ENCODE measurements at places on chromosomes 1 and 21. TPM values are rescaled to one million over a fixed set of nuclear protein-coding genes. Genes with fewer than 3 reads are reported as not detected.

GRCh38 chr1:113429461-113430153, 39.3 kb downstream of the MAGI3 start:
- DNase-seq: no peak

DNA sequence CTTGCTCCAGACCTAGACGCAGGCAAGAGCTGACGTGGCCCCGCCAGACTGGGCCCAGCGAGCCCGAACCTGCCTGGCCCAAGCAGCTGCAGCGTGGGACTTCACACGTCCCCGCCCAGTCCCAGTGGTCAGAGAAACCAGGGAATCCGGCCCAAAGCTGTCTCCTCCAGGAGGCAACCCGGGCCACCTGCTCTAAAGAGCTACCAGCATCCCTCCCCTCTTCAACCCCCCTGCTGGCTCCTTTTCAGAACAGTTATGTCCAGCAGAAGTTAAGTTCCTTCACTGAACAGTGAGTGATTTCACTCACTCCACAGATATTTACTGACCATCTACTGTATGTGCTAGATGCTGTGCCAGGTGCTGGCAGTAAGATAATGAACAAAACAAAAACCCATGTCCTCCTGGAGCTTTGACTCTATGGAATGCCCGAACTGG, 2.1 kb upstream of the EFNA1 start:
- no peak for DNase-seq

DNA sequence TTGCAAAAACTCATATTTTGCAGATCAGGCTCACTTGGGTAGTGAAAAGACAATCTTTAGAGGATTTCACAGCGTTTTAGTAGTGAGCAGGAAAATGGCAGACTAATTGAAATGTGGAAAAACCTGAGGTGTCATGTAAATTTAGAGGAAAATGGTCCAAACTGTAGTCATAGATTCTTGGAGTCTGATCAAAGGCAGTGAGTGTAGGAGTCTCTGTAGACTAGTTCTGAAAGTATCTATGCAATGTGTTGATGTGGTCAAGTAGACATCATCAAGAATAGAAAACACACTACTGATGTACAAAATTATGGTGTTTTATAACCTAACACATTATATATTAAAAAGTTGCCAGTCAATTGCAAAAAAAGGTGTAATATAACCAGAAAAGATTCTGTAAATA, 143.2 kb upstream of the C1orf105 start:
- DNase-seq: no peak

GRCh38 chr1:1440262-1441001, 4.9 kb downstream of the VWA1 start:
- DNase-seq: no peak

- no peak for DNase-seq
These were observed 18.1 kb downstream of the SAMSN1 start for GRCh38 chr21:14527696-14528652.

- no peak for DNase-seq
These were observed 145.8 kb upstream of the WNT4 start for GRCh38 chr1:22288593-22289241.

GRCh38 chr1:43439781-43440180, 13.9 kb downstream of the HYI start:
- DNase-seq: peak; percentile 11

DNA sequence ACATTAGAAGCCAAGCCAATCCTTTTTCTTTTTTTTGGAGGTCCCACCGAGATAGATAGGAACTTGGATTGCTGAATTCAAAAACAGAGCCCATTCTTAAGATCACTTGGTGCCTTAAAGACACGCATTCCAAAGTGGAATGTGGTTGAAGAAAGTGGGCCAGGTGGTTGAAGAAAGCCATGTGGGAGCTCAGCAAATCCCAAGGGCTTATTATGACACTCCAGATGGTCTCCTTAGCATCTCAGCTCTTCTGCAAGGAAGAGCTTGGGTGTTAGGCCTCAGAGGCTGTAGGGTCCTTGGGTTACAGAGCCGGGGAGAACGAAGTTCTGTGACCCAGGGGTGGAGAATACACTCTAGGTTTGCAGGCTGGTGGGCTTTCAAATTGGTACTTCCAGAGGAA, 13.5 kb downstream of the TOR3A start:
- DNase-seq: no peak

GRCh38 chr1:216535059-216535458, 111.8 kb upstream of the USH2A start:
- no peak for DNase-seq

DNA sequence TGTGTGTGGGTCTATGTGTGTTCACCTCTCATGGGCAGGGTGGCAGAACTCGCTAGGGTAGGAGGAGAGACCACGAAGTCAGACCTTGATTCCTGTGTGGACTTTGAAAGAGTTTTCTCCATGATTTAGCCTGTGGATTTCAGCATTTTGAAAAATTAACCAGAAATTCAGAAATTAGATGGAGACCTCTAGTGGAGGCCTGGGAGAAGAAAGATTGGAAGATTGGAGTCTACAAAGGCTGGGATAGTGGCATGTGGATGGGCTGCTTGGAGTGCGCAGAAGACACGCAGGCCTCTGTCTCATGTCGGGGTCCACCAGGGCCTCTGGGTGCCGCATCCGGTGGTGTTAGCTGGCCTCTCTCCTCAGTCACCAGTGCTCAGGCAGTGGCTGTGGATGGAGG, 18.9 kb upstream of the IGSF5 start:
- no peak for DNase-seq

Gene HSD3B1
- not detected for total RNA-seq

Gene ST6GALNAC3
- total RNA-seq: 1.4 TPM

Gene OR2L3
- total RNA-seq: not detected

Gene DOP1B
- total RNA-seq: 12.9 TPM

Gene CD1B
- not detected for total RNA-seq
